ENCODE measurements at places on chromosomes 3 and 15.

DNA sequence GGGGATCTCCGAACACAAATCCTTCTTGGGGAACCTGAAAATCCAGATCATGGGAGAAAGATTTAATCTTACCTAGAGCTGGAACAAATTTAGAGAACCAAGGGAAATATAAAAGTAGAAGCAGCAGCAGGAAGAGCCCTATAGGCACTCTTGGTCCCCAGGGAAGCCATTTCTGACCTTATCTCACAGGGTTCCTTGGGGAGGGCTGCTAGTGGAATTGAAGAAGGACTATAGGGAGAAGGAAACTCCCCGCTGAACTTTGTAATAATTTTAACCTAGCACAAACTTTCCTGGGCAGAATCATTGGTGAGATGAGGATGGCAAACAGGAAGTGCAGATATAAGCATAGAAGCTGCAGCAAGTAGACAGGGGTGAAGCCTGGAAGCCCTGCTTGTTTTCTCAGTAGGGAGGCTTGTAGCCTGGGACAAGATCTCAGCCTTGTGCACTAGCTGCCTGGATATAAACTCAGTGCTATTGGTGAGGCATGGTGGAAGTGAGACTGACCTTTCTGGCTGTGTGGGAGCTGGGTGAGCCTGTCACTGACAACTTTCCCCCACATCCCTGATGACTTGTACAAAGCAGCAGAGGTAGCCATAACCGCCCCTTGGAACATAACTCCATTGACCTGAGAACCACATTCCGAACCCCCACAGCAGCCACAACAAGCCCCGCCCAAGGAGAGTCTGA is 343.0 kb upstream of the TGFBR2 start:
- no peak for DNase-seq

GRCh38 chr3:99474776-99475175 is 163.6 kb upstream of the COL8A1 start:
- no peak for DNase-seq

DNA sequence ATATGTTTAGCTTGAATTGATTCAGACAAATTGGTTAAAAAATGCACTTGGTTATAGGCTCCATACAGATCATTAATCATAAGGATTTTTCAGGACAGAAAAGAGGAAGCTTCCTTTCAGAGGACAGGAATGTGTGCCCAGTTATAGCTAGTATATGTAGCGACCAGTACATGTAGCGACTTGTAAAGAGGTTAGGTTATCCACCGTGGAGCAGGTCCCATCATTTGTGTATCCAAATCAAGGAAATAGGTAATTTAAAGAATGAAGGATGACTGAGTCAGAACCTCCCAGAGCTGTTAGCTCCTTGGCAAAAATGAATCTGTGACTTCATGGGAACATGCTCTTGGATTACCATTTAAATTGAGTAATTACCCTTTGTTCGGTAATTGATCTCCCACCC is 15.8 kb upstream of the P2RY12 start:
- DNase-seq = no peak

DNA sequence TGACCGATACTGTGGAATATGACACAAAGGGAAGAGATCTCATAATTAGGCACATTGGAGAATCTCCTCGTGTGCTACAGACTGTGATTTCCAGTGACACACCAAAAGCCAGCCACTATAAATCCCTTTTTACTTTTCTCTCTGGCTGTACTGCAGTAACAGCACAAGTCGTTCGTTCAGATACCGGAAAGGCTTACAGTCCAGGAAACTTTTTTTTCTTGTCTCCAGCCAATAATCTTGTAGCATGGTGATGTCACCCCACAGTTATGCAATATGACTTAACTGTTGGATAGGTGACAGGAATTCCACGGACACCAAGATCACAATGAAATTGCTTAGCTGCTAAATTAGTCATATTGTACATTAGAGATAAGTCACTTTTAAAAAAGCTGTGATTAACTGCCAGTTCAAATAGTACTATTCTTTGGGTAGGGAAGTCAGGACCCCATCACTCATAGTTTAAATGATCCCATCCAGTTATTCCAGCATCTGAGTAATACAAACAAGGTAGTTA is 36.3 kb upstream of the TSC22D2 start:
- DNase-seq = no peak

- DNase-seq = no peak
Observed at GRCh38 chr3:31114929-31115283, 220.4 kb upstream of the GADL1 start.

DNA sequence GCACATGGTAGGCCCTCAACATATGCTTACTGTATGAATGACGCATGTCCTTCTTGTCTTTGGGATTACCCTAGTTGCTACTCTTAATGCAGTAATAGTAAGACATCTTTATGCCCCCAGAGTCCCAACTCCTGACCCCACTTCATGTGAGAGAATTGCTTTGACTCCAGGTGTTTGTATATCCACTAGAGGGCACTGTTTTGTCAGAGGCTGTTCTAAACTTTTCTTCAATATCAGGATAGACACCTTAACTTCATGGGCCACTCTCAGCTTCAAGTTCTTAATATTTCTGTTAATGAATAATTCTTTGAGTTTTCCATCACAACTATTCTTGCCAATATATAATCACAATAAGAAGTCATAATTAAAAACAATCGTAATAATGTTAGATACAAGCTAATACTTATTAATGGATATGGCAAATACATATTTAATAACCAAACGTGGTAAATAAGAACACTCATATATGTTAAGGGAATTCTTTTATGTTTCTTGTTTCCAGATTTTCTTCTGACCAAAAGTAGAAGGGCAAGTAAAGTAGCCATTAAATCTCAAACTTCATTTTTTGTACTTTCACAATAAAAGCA is 337.2 kb upstream of the DNAJC19 start:
- DNase-seq = no peak

GRCh38 chr3:48561045-48561736 is 2.4 kb downstream of the UCN2 start:
- DNase-seq = no peak

DNA sequence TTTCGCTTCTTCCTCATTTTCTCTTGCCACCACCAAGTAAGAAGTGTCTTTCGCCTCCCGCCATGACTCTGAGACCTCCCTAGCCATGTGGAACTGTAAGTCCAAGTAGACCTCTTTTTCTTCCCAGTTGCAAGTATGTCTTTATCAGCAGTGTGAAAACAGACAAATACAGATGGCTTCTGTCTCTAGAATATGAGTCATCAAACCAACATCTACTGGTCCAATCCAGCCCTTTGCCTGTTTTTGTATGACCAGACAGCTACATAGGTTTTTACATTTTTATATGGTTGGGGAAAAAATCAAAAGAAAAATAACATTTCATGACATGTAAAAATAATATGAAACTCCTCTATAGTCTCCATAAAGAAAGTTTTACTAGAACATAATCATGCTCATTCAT is 118.7 kb upstream of the PTPRG start:
- no peak for DNase-seq

DNA sequence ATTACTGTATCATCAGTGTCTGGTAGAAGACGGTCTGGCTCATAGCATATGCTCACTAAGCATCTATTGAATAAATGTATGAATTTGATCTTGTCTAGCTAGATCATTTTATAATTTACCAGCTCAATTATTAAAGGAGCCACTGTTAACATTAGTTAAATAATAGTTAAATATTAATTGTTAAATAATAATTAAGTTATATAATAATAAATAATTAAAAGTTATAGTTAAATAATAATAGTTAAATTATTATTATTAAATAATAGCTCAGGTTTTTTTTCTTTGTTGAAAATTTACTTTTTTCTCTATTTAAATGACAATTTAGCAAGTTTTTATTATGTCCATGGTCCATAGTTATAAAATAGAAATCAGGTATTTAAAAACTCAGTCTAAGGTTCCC is 274.4 kb downstream of the OXSM start:
- no peak for DNase-seq

- DNase-seq = no peak
Observed at GRCh38 chr3:30711151-30711550, 104.8 kb downstream of the TGFBR2 start.

GRCh38 chr15:99702895-99703602 is 30.2 kb downstream of the LYSMD4 start:
- no peak for DNase-seq

DNA sequence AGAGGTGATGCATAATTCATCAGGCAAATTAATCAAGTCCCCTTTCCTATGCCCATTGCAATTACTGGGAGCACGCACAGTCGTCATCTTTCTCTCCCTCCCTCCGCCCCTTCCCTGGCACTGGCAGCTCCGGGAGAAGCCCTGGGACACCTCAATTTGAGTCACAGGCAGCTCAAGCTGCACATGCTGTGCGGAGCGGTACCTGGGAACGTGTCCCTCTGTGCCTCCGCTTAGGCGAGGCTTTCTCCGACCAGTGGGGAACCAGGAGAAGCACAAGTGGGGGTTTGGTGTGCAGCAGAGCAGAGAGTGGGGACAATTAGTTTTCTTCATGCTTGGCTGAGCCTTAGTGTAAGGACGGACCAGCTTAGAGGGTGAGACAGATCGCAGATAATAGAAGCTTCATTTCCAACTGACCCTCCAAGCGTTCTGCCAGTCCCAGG is 88.3 kb downstream of the SOX14 start:
- no peak for DNase-seq

- peak; percentile 61 for DNase-seq
Observed at GRCh38 chr3:186783731-186784515, 546 bp downstream of the EIF4A2 start.

DNA sequence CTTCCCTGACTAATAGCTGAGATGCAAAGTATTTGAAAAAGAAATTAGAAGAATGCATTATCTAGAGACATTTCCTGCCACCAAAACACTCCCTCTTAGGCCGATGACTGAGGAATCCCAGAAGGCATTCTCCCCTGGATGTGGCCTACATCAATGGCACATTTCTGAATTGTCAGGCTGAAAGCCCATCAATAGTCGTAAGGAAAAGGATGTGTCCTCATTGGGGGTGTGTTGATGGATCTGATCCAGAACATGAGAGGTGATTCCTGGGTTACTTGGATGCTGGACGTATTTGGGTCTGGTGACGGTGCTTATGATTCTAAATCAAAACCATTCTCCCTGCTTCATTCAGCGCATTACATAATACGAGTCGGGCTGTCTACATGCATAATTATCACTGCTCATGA is 216.9 kb upstream of the CDIN1 start:
- DNase-seq = no peak

- no peak for DNase-seq
Observed at GRCh38 chr15:60795471-60795870, 316.5 kb upstream of the ICE2 start.

GRCh38 chr3:190019844-190020243 is 100.9 kb downstream of the P3H2 start:
- DNase-seq = no peak

DNA sequence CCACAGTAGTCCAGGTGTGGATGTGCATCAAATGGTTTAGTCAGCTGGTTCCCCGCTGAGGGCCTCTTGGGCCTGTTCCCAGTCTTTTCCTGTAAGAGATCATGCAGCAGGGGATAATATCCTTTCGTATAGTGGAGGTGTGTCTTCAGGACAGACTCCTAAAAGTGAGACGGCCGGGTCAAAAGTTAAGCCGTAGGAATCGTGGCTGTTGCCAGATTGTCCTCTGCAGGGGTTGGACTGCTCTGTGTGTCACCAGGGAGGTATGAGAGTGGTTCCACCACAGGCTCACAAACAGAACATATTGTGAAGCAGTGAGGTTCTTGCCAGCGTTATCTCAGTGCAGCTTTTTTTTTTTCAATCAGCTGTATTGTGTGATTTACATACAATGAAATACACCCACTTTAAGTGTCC is 95.0 kb downstream of the VGLL4 start:
- DNase-seq = no peak

- no peak for DNase-seq
Observed at GRCh38 chr15:96306321-96306720, 24.2 kb upstream of the NR2F2 start.

- no peak for DNase-seq
Observed at GRCh38 chr15:78392430-78392829, 45.6 kb upstream of the IREB2 start.
